CD4-positive, alpha-beta T cell treated with Interleukin-17A for 1 hour (primary cell): ENCODE measurements at places on chromosomes 5 and 9.

DNA sequence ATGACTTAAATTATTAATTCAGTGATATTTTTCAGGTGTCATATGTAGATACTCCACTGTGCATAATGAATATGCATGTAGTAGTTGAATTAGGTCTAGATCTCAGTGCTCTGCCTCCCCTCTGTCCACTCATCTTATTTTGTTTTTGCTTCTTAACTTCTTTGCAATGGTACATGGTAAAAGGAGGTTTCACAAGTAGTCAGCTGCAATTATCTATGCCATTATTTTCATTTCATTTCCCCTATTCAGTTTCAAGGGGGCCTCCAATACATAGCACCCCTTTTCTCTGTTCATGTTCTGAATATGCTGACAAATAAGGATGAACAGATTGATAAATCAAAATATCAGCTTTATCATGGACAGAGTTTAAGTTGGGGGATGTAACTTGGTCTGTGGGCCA, 511.6 kb upstream of the ZNF608 start:
- DNase-seq: no peak

DNA sequence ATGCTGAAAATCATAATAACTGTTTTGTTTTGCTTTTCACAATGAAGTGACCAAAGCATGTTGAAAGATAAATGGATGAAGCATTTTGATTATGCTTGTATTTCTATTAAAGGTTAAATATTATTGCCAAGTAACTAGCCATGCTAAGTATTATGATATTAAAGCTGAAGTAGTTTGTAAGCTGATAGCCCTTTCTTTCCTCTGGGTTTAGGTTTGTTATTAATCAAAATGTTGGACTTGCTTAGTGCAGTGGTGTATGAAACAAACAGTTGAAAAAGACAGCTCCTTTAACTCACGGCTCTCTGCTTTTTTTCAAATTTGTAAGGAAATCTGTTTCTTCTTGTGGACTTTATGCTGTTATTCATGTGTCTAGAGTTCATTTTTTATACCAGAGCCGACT, 246.0 kb downstream of the CWC27 start:
- DNase-seq: no peak

DNA sequence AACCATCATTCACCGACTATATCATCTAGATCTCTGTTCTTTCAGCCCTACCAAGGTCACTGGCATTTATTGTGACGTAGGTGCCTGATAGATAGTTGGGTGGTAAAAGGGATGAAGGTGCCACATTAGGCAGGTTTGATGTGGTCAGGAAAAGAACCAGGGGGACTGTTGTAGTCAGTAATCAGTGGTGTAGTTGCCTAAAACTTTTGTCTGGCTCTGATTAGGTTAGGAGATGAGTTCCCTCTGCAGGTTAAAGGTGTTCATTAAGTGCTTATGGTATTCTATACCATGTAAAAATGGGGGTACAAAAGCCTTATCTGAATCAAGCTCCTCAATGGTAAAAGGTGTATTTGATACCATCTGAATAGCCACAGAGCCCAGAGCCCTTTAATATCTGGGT, 55.6 kb downstream of the KCNN2 start:
- no peak for DNase-seq

DNA sequence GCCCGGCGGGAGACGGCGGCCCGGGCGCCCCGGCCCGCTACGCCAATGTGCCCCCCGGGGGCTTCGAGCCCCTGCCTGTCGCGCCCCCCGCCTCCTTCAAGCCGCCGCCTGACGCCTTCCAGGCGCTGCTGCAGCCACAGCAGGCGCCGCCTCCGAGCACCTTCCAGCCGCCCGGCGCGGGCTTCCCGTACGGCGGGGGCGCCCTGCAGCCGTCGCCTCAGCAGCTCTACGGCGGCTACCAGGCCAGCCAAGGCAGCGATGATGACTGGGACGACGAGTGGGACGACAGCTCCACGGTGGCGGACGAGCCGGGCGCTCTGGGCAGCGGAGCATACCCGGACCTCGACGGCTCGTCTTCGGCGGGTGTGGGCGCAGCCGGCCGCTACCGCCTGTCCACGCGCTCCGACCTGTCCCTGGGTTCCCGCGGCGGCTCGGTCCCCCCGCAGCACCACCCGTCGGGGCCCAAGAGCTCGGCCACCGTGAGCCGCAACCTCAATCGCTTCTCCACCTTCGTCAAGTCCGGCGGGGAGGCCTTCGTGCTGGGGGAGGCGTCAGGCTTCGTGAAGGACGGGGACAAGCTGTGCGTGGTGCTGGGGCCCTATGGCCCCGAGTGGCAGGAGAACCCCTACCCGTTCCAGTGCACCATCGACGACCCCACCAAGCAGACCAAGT, 723 bp downstream of the SNX18 start:
- peak; percentile 54 for DNase-seq

DNA sequence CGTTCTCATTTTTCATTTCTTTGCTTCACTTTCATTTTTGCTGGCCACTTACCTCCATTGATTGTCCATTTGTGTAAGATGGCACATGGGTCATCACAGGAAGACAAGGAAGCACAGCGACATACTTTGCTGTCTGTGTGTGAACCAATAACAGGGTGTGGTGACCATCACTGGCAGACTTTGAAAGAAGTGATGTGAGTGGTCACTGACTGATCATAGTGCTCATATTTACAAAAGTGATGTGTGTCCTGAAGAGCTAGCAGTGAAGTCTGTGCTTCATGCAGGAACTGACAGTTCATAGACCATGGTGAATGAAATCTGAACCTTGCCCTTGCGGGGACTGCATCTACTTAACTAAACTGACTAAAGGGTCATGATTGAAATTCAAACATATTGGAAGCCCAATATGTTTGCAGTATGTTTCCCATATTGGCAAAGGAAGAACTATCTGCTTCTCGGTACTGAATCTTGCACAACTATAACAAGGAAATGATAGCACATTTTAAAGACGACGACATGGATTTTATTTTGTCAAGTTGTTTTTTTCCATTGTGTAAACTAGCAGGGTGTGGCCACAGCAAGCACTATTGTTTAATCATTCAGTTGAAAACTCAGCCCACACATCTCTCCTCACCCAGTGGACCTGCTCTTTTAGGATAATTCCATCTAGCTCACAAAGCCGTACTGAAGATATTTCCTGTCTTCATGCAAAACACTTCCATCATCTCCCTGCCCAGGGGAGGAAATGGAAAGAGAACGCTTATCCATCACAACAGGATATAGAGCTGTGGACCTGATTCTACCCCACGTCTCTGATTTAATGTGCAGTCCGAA, 232.0 kb upstream of the ANKRD55 start:
- no peak for DNase-seq

- no peak for DNase-seq
Observed at GRCh38 chr9:90162819-90163218, 479.8 kb downstream of the DIRAS2 start.

DNA sequence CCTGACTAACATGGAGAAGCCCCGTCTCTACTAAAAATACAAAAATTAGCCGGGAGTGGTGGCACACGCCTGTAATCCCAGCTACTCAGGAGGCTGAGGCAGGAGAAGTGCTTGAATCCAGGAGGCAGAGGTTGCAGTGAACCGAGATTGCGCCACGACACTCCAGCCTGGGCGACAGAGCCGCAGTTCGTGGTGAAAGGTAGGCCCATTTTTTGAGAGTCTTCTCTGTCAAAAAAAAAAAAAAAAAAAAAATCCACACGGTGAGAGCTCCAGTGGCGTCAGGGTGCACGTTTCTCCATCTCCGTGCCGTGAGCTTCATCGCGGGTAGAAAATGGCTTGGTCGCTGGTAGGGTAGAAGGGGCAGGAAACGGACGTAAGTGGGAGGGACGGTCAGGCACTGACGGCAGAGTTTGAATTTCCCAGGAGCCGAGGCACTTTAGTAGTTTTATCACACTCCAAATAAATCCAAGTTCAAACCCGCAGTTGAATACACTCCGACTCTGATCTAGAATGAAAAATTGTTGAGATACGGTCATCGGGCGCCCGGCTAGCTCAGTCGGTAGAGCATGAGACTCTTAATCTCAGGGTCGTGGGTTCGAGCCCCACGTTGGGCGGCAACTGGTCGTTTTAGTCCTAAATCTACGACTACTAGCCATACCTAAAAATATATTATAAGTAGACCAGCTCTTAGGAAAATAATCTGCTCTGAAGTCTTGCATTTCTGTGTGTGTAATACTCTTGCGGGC, 2.4 kb upstream of the TRIM7 start:
- peak; percentile 89 for DNase-seq

- no peak for DNase-seq
Observed at GRCh38 chr5:1281038-1281882, 13.6 kb downstream of the TERT start.

- DNase-seq: no peak
Observed at GRCh38 chr5:168179192-168179593, 112.3 kb upstream of the WWC1 start.

GRCh38 chr9:37583522-37584121, 7.4 kb upstream of the FBXO10 start:
- no peak for DNase-seq

- DNase-seq: no peak
Observed at GRCh38 chr5:103890313-103890712, 327.7 kb upstream of the NUDT12 start.

DNA sequence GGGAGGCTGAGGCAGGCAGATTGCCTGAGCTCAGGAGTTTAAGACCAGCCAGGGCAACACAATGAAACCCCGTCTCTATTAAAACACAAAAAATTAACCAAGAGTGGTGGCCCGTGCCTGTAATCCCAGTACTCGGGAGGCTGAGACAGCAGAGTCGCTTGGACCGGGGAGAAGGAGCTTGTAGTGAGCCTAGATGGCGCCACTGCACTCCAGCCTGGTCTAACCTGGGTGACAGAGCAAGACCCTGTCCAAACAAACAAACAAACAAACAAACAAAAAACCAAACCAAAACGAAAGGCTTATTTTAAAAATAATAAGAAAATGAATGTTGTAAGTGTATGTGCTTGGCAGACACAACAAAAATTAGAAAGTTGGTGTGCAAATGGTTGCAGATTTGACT, 536.3 kb upstream of the PTPRD start:
- no peak for DNase-seq

- DNase-seq: no peak
Observed at GRCh38 chr5:40676613-40677343, 2.9 kb upstream of the PTGER4 start.

DNA sequence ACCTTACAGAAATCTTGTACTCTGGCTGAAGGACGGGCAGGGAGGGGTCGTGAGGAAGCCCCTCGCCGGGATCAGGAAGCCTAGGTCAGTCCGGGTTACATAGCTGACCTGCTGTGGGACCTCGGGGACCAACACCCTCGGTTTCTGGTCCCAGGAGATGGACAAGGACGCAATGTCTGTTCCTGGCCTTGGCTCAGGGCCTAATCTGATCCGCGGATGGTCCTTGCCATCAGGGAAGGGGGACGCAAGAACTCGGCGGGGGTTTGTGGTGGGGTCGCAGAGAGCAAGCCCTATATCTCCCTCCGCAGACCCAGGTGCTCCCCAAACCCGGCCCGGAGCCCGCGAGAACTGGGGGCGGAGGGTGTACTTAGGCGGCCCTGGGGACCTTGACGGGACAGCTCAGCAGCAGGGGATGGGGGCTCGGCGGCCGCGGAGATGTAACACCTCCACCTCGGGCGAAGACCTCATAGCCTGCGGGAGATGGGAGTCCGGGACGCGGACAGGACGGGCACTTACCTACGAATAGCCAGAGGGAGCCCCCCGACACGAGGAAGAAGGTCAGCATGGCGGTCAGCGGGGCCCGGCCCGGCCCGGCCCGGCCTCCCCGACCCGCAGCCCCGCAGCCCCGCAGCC, 353 bp downstream of the ACSL6 start:
- no peak for DNase-seq

DNA sequence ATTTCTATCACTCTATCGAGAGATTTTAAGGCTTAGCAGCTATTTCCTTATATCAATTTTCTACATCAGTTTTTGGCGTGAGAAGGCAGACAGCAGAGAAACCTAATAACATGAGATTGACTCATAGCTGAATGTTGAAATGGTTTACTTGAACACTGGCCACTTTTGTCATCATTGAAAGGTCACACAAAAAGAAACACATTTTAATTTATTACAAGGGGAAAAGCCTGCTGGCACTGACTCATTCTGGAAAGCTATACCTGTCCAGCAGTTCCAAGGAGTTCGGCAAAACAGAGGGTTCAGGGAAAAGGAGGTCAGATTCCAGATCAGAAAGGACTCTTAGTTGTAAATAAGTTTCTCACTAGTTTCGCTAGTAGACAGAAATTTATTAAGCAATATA, 566.4 kb downstream of the DNAH5 start:
- DNase-seq: no peak

DNA sequence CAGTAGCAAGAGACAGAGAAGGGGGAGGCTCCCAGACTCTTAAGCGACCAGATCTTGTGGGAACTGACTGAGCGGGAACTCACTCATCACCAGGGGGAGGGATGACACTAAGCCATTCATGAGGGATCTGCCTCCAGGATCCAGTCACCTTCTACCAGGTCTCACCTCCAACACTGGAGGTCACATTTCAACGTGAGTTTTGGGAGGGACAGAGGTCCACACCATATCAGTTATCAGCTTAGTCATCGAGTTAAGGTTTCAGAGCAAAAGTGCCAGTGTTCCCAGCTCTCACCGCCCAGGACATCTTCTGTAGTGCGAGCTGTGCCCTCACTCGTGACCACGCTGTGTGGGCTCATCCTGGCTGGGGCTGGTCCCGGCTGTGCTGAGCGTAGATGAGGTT, 98.7 kb upstream of the CACNA1B start:
- DNase-seq: no peak

- no peak for DNase-seq
Observed at GRCh38 chr9:23539311-23539710, 286.7 kb downstream of the ELAVL2 start.

DNA sequence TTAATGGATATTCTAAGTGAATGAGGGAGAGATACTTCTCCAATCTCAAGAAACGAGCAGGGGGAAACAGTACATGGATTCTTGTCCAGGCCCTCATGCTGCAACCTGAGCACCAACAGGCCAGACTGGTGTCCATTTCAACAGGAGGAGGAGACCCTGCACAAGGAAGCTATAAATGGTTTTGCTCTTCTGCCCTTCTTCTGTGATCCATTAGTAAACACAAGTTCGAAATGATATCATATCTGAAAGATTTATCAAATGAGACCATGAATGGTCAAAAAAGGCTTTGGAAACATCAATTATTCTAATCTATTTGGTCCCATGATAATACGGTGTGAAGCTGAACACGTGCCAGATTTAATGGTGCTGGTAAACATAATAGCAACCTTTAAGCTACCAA, 109.8 kb downstream of the NR6A1 start:
- no peak for DNase-seq

DNA sequence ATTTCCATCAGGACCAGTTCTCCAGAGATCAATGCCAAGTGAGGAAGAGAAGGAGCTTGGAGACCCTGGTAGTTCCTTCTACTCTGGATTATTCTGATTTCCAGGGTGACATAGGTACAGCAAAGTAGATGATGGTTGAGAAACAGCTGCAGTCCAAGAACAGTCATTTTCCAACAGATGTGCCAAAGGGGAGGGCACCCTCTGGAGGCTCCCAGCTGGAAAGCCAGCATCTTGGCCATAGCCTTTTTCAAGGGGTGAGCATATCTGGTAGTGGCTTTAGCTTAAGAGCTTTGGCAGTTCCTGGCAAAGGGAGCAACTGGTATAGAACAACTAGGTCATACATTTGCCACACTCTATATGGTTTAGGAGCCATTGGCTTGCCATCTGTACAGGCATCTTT, 492.7 kb downstream of the RASEF start:
- no peak for DNase-seq
